Cortex of kidney (tissue), 1 donor: ENCODE measurements at places on chromosomes 16 and 17.

DNA sequence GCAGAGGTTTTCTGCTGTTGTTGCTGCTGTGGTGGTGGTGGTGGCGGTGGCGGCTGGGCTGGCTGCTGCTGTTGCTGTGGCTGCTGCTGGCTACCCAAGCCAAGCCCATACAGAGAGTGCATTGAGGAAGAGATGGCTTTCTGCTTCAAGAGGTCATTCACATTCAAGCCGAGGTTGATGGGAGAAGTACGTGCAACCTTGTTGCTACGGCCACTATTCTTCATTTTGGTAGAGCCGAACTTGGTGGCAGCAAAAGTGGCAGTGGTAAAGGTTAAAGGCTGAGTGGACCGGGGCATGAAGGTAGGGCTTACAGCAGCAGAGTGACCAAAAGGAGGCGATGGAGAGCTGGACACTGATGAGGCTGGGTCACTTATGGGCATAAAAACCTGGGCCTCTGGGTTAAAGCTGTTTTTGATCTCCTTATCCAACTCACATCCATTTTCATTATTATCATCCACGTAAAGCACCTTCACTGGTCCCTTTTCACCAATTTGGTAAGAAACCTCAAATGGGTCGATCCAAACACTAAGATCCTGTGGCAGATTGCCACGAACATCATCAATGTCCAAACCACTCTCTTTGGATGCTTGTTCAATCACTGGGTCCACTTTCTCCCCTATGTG, 2.8 kb downstream of the TOB1 start:
- no peak for DNase-seq

DNA sequence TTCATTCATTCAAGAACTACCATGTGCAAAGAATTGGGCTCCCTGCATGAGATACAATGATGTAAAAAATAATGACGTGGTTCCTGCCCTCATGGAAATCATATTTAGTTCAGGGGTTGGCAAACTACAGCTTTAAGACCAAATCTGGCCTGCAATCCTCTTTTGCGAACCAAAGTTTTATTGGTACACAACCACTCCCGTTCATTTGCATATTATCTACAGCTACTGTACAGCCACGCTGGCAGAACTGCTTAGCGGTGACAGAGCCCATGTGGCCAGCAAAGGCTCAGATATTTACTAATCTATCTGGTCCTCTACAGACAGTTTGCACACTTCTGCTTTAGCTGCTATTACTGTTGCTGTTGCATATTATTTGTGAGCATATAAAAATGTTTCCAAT, 167.7 kb downstream of the XYLT1 start:
- no peak for DNase-seq

DNA sequence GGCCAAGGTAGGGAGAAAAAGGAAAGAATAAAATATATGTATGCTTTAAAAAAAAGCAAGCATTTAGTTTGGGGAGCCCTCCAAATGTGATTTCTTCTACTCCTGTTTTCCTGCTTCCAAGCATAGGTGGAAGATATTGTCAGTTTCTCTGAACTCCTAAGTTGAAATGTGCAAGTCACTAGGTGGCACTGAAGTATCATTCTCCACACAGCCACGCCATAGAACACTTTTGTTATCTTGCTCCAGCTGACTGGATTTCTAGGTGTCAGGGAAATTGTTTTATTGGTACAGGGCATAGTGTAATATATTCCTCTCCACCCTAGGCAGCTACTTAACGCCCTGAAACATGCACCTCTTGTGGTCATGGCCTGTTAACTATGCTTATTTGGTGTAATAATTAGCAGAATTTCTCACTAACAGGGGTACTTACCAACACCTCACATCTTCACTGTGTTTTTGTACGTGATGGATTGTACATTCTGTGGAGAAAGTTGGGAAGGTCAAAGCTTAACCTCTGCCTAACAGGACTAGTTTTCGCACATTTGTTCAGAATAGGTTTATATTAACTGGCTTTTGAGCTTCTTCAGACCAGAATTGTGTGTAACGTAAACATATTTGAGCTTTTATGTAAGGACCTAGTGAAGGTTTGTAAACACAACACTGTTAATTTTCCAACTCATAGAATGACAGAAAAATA, 69.3 kb downstream of the FTO start:
- DNase-seq, result no peak

- no peak for DNase-seq
These were observed 68.0 kb downstream of the AKAP1 start for GRCh38 chr17:57152967-57153528.

- no peak for DNase-seq
These were observed 36.7 kb downstream of the CMIP start for GRCh38 chr16:81481207-81481821.

DNA sequence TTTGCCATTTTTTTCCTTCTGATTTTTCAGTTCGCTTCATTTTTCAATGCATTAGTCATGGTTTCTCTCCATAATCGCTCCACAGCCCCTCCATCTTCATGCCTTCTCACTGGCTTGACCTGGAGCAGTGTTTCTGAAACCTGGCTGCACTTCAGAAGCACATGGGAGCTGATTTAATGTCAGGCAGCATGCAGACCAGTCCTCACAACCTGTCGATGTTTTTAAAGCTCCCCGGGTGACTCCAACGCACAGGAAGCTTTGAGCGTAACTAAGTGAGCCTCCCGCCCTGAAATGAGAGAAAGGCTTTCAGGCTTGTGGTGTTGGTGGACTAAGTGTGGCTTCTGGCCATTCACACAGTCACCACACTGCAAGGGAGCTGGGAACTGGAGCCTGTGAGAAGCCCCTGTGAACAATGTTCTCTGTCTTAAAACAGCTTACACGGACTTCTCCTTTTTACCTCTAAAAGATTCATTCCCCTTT, 16.8 kb upstream of the DRG2 start:
- no peak for DNase-seq

DNA sequence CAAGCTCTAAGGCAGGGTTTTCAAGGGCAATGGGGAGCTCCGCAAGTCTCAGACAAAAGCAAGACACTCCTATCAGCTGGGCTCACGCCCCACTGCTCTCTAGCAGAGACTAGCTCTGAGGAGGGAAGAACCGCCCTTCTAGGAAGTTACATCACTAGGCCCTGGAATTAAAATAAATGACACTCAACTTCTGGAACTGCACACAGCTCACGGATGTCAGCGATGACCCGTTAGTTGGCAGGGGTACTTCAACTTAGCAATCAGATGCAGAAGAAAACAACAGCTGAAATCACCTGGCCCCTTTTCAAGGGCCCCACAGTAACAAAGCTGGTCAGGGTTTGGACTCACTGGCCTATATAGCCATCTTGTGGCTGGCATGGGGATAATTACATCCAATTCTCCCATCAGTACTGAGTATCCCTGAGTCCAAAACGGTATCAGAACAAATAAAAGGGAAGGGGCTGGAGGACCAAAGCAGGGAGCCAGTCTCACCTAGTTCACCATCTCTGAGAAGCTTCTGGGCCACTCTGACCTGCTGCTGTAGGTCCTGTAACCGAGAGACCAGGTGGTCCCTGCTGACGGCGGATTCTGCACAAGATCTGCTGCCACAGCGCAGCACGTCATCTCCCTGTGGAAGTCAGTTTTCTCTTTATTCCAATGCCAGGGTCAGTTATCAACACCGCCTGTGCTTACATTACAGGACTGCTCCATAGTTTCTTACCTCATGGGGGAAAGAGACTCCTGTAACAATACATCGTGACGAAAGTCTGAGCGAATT, 22.2 kb downstream of the SERPINF1 start:
- DNase-seq, result no peak

DNA sequence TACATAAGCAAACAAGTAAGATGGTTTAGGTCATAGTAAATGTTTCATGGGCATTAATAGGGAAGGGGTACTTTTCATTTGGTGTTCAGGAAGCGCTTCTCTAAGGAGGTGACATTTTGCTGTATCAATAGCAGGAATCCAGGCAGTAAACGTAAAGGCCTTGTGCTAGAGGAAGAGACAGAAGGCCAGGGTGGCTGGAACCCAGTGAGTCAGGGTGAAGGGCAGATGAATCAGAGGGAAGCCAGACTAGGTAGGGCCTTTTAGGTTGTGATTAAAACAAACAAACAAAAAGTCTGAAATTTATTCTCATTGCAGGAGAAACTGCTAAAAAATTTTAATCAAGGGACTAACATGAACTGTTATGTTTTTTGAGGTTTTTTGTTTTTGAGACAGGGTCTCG, 6.5 kb downstream of the BMERB1 start:
- no peak for DNase-seq

DNA sequence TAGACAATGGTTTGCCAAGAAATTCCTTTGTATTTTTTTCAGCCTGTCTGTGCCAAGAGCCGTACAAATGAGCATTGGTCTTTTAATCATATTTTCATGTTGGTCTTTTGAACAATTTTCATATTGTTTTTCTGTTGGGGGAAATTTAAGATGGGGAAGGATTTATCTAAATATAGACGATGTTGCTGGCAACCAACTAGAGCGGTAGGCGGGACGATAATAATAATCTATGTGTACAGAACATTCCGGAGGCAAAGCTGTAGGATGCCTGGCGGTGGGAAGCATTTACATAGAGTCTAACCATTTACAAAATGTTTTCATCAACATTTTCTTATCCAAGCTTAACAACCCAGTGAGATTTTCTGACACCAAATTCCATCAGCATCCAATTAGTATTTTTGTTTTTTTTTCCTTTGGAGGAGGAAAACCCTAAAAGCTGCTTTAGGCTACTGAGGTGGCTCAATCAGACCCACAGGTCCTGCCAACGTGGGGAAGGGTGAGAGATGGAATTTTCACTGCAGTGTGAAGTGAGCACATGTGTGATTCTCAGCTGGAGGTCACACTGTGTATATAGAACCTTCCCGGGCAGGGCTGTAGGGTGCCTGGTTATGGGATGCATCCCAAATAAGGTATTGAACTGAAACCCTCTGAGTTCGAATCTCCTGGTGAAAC, 11.7 kb upstream of the SEC14L1 start:
- no peak for DNase-seq

- no peak for DNase-seq
These were observed 122.3 kb downstream of the MRTFB start for GRCh38 chr16:14193316-14193871.

DNA sequence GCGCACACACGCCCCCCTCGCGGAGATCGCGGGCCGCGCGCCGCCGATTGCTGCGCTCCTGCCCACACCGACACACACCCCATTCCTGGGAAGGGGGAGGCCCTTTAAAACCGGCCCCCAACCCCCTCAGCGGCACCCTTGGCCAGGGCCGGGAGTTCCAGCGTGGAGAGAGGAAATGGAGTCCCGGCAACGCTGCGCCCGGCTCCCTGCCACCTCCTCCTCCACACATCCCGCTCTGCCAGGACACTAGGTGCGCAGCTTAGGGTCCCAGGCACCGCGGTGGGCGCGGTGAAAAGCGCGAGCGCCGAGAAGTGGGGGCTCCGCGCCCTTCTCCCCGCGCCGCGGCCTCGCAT, 397 bp downstream of the CDC42EP4 start:
- DNase-seq, result no peak

DNA sequence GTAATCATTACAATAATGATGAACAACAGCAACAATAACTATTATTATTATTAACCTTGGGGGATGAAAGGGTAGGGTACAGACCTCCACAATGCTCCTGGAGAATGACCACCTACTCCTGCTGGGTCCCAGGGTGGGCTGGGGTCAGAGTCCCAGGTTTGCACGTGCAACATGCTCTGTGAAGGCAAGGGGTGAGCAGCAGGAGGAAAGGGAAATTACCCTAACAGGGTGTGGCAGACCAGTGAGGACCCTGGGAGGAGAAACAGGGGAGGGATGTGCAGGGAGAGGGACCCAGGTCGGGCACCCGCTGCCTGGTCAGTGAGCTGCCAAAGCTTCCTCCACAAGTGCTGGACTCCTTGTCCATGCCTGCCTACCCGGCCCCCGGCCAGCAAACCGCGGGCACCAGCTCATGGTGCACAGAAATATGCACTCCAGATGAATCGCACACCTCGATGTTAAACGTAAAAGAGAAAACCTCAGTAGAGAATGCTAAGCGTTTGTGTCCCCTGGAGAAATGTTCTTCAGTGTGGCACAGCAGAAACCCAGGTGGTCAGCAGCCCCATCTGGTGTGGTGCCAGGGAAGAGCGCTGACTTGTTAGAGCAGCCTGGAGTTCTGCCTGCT, 767.1 kb downstream of the KCNJ18 start:
- no peak for DNase-seq

DNA sequence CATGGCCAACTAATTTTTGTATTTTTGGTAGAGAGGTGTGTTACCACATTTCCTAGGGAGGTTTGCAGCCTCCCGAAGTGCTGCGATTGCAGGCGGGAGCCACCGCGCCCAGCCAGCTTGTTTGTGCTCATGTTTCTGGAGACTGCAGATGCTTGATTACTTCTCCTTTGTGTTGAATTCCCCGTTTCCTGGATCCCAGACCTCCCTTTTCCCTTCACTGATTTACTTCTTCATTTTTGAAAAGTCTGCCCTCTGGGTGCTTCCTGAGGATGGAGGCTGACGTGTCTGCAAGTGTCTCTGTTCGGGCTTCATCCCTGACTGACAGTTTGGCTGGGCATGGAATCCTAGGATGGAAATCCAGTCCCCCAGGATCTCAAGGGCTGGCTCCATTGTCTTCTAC, 7.0 kb upstream of the TRIM47 start:
- DNase-seq, result no peak

DNA sequence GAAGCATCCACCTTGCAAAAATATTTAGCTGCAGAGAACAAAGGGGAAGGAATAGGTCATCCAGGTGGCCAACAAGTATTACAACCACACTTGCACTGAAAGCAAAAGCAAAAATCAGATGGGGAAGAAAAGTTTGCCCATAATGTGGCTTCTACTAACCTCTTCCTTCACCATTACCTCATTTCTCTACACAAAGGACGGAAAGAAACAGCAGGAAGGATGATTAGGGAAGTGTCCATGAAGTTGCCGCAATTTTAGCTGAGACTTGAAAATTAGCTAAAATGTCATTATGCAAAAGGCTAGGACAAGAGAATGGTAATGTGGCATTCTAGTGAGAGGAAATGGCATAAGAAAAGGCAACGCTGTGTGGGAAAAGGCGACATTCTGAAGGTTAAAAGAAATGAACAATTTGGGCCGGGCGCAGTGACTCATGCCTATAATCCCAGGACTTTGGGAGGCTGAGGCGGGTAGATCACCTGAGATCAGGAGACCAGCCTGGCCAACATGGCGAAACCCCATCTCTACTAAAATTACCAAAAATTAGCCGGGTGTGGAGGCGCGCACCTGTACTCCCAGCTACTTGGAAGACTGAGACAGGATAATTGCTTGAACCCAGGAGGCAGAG, 13.7 kb downstream of the KANSL1 start:
- DNase-seq, result no peak

- no peak for DNase-seq
These were observed 21.2 kb downstream of the PDILT start for GRCh38 chr16:20383106-20384029.

DNA sequence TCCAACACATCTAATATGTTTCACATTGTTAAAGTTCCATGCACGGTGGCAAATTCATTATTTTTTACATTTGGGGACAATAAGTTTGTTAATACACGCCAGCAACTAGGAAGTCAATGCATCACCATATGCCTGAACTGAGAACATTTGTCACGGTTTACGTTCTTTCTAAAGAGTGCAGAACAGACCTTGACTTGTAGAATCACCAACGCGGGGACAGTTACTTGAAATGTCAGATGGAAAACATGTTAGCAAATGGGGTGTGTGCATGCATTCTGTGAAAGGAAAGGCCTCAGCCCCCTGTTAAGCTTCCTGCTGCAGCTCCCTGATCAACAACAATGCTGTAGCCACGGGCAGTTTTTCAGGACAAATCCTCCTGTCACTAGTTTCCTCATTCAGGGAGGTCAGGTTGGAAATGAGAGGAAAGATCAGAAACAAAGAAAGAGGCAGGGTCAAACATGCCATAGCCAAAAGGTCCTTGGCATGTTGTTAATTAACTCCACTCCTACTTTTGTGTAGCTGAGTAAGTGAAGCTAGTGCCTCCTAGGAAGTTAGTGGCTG, 18.4 kb downstream of the SMIM36 start:
- DNase-seq, result no peak
